GM23338 (cell line): ENCODE measurements at places on chromosomes 3 and 15. TPM values are rescaled to one million over a fixed set of nuclear protein-coding genes. Genes with fewer than 3 reads are reported as not detected.

DNA sequence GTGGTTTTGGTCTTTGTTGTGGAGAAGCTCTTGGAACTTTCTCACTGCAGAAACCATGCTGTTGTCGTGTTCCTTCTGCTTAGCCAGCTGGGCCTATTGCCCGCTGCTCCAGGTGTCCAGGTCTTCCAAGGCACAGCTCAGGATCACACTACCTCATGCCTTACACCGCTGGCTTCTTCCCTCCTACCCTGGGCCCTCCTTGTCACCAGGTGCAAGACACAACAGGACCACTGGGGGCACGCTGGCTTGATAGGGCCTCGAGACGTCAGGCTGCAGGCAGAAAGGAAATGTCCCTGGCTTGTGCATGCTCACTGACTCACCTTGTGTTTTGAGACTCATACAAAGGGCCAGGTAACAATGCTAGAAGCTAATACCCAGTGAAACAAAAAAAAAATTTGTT is 32.3 kb downstream of the PAQR9 start:
- peak; percentile 67 for DNase-seq

GRCh38 chr15:61871926-61872522 is 188.2 kb downstream of the VPS13C start:
- DNase-seq: peak; percentile 45

DNA sequence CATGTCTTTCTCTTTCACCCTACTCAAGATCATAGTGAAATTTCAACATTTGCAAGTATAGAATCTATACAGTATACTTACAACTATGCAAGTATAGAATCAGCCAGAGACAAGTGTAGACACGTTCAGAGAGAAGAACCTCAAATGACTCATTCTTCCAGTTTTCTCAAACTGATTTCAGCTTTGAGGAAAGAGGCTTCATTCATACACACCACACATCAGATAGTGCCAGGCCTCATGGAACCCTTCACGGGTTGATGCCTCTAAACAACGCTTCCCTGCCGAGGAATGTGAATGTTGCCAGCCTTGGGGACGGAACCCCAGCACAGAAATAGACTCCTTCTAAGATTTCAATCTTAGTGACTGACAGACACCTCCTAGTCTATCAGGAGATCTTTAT is 135.7 kb downstream of the FOXP1 start:
- DNase-seq: no peak

Gene EID1
- 257 and 324 TPM in 2 replicates for polyA plus RNA-seq
